ENCODE measurements at places on chromosomes 3 and 15. TPM values are rescaled to one million over a fixed set of nuclear protein-coding genes. Genes with fewer than 3 reads are reported as not detected.

ALDH1A2 gene
- total RNA-seq: 1.3 TPM

GOLGA8J gene
- under 0.01 TPM for total RNA-seq

RAD51 gene
- total RNA-seq: 9.4 TPM

GPD1L gene
- 20.0 TPM for total RNA-seq

MAP1A gene
- total RNA-seq: 6.5 TPM

TMEM44 gene
- 16.4 TPM for total RNA-seq

SLC24A5 gene
- 1,301 TPM for total RNA-seq

MAP6D1 gene
- total RNA-seq: 1.8 TPM

FAM81A gene
- 1.2 TPM for total RNA-seq

ALDH1L1 gene
- 0.31 TPM for total RNA-seq

DNAH12 gene
- total RNA-seq: under 0.01 TPM

CFAP92 gene
- 0.31 TPM for total RNA-seq

CTDSPL gene
- total RNA-seq: 12.4 TPM

RPP14 gene
- 17.6 TPM for total RNA-seq

PPP1R14D gene
- total RNA-seq: not detected

ZCWPW2 gene
- 0.93 TPM for total RNA-seq

ABI3BP gene
- 0.33 TPM for total RNA-seq

APBA2 gene
- total RNA-seq: 43.6 TPM

CLDN18 gene
- not detected for total RNA-seq

UNC45A gene
- 95.2 TPM for total RNA-seq

CHRD gene
- 0.34 TPM for total RNA-seq

MYZAP gene
- total RNA-seq: not detected

INO80 gene
- 23.0 TPM for total RNA-seq

Data from melanocyte of skin (primary cell).